ENCODE measurements at places on chromosomes 11 and 22. TPM values are rescaled to one million over a fixed set of nuclear protein-coding genes. Genes with fewer than 3 reads are reported as not detected.

DNA sequence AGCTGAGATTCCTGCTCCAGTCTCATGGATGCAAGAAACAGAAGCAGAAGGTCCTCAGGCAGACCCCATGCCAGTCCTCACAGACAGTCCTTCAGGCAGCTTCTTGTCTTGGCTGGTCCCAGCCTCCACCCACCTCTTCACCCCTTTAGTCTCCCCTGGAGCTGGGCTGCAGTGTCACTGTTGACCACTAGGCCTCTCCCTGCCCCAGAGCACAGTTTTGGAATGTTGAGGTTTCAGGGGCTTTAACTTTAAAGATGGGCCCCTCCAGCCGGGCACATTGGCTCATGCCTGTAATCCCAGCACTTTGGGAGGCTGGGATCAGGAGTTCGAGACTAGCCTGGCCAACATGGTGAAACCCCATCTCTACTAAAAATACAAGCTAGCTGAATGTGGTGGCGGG lies 39.5 kb upstream of the GCAT start:
- H3K36me3 ChIP-seq: peaks cover 40% of the 10 kb centered on the region
- H3K4me3 ChIP-seq: no peak overlapping the region
- DNase-seq: no peak
- H3K27me3 ChIP-seq: no peaks in the 10 kb centered on the region
- H3K27ac ChIP-seq: no peak overlapping the region

DNA sequence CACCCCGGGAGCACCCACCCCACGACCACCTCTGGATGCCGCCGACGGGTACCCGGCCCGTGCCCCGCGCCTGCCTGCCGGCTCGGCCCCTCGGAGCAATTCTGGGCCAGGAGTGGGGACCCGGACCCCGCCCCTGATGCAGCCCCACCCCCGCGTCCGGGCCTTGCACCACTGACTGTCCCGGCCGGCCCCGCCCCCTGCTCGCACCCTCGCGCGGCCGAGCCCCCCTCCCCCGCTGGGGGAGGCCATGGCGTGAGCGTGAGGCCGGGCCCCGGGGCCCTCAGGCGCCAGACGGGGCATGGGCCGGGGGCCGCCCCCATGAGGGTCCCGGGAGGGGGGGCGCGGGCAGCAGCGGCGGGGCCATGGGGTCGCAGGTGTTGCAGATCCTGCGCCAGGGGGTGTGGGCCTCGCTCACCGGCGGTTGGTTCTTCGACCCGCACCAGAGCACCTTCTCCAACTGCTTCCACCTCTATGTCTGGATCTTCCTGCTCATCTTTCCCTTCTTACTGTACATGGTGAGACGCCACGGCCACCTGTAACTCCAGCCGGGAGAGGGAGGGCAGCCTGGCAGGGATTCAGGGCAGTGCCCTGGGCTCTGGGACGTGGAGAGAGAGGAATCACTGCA lies 486 bp downstream of the PCNX3 start:
- no peaks in the 10 kb centered on the region for H3K27me3 ChIP-seq
- H3K4me3 ChIP-seq: peak overlapping the region; percentile 93
- peak; percentile 52 for DNase-seq
- peaks cover 27% of the 10 kb centered on the region for H3K4me1 ChIP-seq

GRCh38 chr22:50222508-50222907 lies 21.7 kb downstream of the SELENOO start:
- H3K27me3 ChIP-seq: no peaks in the 10 kb centered on the region
- H3K4me3 ChIP-seq: no peak overlapping the region
- H3K36me3 ChIP-seq: peaks cover 31% of the 10 kb centered on the region
- no peak for DNase-seq

- peak; percentile 26 for DNase-seq
- no peak overlapping the region for H3K4me3 ChIP-seq
- H3K27ac ChIP-seq: no peak overlapping the region
- no peaks in the 10 kb centered on the region for H3K36me3 ChIP-seq
These were observed 35.6 kb downstream of the BMAL1 start for GRCh38 chr11:13313005-13313819.

Gene HBG2
- not detected for total RNA-seq

- no peaks in the 10 kb centered on the region for H3K36me3 ChIP-seq
- H3K4me3 ChIP-seq: no peak overlapping the region
- no peak overlapping the region for H3K27ac ChIP-seq
- no peak for DNase-seq
- no peaks in the 10 kb centered on the region for H3K27me3 ChIP-seq
These were observed 3.2 kb upstream of the MRPL23 start for GRCh38 chr11:1943977-1944376.

DNA sequence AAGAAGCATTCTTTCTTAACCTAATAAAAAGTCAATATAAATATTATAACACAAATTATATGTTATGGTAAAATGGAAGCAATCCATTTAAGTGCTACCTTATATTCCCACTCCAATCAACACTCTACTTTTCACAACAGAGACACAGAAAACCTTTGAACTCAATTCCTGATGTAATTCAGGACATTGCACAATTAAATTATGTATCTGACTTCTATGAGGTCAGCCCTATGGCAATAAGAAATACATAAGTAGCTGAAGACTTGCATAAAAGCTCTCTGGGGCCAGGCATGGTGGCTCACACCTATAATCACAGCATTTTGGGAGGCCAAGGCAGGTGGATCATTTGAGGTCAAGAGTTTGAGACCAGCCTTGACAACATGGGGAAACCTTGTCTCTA lies 6.8 kb downstream of the OR4D10 start:
- H3K27me3 ChIP-seq: peaks cover 31% of the 10 kb centered on the region
- no peak overlapping the region for H3K4me3 ChIP-seq
- no peaks in the 10 kb centered on the region for H3K4me1 ChIP-seq
- no peaks in the 10 kb centered on the region for H3K36me3 ChIP-seq
- H3K27ac ChIP-seq: no peak overlapping the region
- DNase-seq: no peak

Gene OR51B5
- total RNA-seq: 1.2 TPM

DNA sequence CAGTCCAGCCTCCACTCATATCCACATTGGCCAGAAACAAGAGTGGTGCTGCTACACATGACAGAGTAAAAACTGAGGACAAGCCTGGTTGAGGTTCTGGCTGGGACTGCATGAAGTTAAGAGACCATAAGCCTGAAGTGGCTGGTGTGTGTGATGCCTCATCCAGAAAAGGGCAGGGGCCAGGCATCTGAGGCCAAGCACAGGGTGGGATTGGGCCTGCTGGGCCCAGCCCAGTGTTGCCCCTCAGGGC lies 25.3 kb downstream of the ARVCF start:
- no peaks in the 10 kb centered on the region for H3K27me3 ChIP-seq
- H3K36me3 ChIP-seq: no peaks in the 10 kb centered on the region
- H3K27ac ChIP-seq: no peak overlapping the region

GRCh38 chr11:119692540-119692820 lies 36.5 kb downstream of the NECTIN1 start:
- peaks cover 47% of the 10 kb centered on the region for H3K4me1 ChIP-seq
- no peaks in the 10 kb centered on the region for H3K36me3 ChIP-seq
- H3K27ac ChIP-seq: no peak overlapping the region
- DNase-seq: no peak
- H3K27me3 ChIP-seq: no peaks in the 10 kb centered on the region
- no peak overlapping the region for H3K4me3 ChIP-seq

GRCh38 chr11:101860696-101861427 lies 53.9 kb upstream of the CEP126 start:
- H3K27me3 ChIP-seq: no peaks in the 10 kb centered on the region
- no peak overlapping the region for H3K4me3 ChIP-seq
- peaks cover 20% of the 10 kb centered on the region for H3K4me1 ChIP-seq
- no peaks in the 10 kb centered on the region for H3K36me3 ChIP-seq
- DNase-seq: peak; percentile 68
- H3K27ac ChIP-seq: no peak overlapping the region

Gene HBE1
- 1.4 TPM for total RNA-seq

DNA sequence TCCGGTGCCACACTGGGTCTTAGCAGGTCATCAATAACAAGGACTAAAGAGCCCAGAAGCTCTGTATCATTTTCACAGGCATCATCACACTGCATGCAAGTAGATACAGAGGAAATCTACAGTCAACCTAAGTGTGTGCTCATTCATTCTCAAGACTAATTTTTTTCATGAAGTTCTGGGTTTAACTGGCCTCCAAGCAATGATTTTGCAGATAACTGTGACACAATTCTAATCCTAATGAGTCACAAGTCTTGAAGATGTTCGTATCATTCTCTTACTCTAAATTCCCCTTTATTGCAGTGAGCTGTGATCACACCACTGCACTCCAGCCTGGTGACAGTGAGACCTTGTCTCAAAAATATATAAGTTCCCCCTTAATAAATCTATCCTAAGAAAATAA lies 2.5 kb downstream of the OR52W1 start:
- no peaks in the 10 kb centered on the region for H3K27me3 ChIP-seq
- no peak for DNase-seq
- no peak overlapping the region for H3K27ac ChIP-seq
- H3K4me1 ChIP-seq: no peaks in the 10 kb centered on the region
- no peak overlapping the region for H3K4me3 ChIP-seq

DNA sequence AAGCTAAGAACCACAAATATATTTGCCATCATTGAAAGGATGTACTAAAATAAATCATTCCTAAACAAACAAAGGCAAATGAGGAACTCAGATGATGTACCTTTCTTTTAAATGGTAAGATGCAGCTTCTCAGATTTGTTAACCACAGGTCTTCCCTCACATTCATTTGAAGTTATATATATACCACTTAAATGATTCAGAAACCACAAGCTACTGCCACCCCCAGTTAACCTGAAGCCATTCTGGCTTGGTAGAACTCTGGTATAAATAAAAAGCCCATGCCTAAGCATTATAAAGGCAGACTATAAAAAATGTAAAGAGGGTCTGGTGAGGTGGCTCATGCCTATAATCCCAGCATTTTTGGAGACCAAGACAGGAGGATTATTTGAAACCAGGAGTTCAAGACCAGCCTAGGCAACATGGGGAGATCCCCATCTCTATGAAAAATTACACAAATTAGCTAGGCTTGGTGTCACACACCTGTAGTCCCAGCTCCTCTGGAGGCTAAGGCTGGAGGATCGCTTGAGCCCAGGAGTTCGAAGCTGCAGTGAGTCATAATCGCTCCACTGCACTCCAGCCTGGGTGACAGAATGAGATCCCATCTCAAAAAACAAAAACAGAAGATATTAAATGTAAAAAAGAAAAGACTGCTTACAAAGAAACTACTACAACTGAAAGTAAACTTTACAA lies 1185.3 kb downstream of the JRKL start:
- no peaks in the 10 kb centered on the region for H3K27me3 ChIP-seq
- H3K4me3 ChIP-seq: no peak overlapping the region
- H3K36me3 ChIP-seq: no peaks in the 10 kb centered on the region
- no peak overlapping the region for H3K27ac ChIP-seq
- H3K4me1 ChIP-seq: no peaks in the 10 kb centered on the region
- DNase-seq: no peak

DNA sequence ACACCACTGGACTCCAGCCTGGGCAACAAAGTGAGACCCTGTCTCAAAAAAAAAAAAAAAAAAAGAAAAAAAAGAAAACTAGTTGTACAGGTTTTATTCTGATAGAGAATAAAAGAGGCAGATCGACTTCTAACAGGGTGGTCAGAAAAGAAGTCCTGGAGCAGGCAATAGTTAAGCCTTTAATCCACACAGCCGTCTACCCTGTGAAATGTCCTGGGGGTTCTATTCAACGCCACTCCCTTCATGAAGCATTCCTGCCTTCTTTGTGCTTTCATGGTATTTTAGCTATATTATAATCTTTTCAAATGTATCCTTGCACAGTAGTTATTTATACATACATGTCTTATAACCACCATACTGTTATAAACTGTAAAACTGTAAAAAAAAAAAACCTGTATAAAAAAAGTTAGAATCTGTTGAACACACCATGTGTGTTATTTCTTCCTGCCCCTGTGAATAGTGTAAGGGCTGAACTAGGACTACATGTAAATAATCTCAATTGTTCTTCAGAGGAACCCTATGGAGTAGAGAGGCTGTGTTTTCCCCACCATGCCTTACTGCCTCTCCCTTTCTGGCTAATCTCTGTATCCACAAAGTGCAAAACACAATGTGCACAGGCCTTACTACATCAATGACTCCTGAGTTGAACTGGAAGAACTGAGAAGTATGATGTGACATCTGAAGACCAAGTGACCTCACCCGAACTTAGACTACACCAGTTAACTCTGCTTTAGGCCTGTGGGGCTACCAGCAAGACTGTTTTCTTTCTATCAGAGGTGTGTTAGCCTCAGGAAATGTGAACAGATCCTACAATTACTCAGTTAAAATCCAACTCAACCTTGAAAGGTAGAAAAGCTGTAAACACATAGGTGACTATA lies 25.3 kb downstream of the PRCP start:
- no peak overlapping the region for H3K27ac ChIP-seq
- no peaks in the 10 kb centered on the region for H3K4me1 ChIP-seq
- DNase-seq: peak; percentile 19
- H3K36me3 ChIP-seq: no peaks in the 10 kb centered on the region
- no peak overlapping the region for H3K4me3 ChIP-seq

DNA sequence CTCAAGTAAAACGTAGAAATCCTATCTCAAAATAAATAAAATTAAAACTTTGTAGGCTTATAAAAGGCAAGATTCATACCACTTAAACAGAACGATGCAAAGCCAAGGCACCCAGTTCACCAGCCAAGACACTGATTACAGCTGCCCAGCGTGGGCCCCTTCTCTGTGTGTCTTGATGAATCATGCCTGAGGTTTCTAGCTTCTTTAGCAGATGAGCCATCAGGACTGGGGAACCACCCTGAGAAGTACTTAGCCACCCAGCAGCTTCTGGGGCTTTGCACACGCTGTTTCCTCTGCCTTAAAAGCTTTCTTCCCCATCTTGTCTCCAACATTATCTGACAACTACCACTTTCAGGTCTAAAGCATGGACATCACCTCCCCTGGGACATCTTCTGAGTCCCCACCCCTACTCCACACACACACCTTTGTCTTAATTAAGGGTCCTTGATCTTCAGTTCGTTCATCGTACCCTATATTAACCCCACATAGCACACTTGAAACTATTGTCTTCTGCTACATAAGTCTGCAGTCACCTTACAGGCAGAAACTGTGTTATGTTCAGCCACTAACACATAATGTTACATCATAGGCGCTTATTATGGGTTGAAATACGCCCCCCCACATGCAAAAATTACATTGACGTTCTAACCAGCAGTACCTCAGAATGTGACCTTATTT lies 8.7 kb upstream of the LAYN start:
- H3K4me3 ChIP-seq: no peak overlapping the region
- DNase-seq: peak; percentile 72
- H3K27ac ChIP-seq: no peak overlapping the region
- peaks cover 21% of the 10 kb centered on the region for H3K4me1 ChIP-seq

- H3K27me3 ChIP-seq: peaks cover 27% of the 10 kb centered on the region
- H3K27ac ChIP-seq: no peak overlapping the region
- no peak for DNase-seq
- no peaks in the 10 kb centered on the region for H3K36me3 ChIP-seq
- 0 out of 2 replicates have a peak, but pooled peaks cover 7% of the 10 kb centered on the region for H3K4me1 ChIP-seq
- peak overlapping the region; percentile 12 for H3K4me3 ChIP-seq
These were observed 722 bp upstream of the GUCY1A2 start for GRCh38 chr11:107018902-107019493.

DNA sequence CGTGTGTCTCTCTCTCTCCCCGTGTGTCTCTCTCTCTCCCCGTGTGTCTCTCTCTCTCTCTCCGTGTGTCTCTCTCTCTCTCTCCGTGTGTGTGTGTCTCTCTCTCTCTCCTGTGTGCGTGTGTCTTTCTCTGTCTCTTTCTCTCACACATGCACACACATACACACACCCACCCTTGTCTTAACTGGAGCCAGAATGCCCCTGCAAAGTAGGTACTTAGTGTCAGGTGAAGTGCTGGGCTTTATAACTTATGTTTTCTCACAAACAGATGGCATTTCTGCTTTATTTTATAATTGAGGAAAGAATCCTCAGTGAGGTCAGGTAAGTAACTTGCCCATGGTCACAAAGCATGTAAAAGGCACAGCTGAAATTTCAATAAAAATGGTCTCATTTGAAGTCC lies 106.0 kb downstream of the CSNK2A3 start:
- no peak for DNase-seq
- H3K4me1 ChIP-seq: no peaks in the 10 kb centered on the region
- no peak overlapping the region for H3K4me3 ChIP-seq
- H3K27me3 ChIP-seq: peaks cover 14% of the 10 kb centered on the region
- no peak overlapping the region for H3K27ac ChIP-seq

Gene USH1C
- not detected for total RNA-seq

Data from PC-9 (cell line).